ENCODE measurements at places on chromosomes 7 and 10. TPM values are rescaled to one million over a fixed set of nuclear protein-coding genes. Genes with fewer than 3 reads are reported as not detected.
A peak's percentile ranks its signal among the peaks of the same experiment; 100 is the strongest.

ZNF117 gene
- total RNA-seq: 17.3 TPM

NEUROG3 gene
- not detected for total RNA-seq

CDC14C gene
- total RNA-seq: not detected

- no peaks in the 10 kb centered on the region for H3K36me3 ChIP-seq
- H3K4me1 ChIP-seq: peaks cover 28% of the 10 kb centered on the region
- no peak for DNase-seq
- no peaks in the 10 kb centered on the region for H3K27me3 ChIP-seq
- no peak overlapping the region for H3K27ac ChIP-seq
Measured at GRCh38 chr10:118506671-118507590, 88.5 kb downstream of the PRLHR start.

DNA sequence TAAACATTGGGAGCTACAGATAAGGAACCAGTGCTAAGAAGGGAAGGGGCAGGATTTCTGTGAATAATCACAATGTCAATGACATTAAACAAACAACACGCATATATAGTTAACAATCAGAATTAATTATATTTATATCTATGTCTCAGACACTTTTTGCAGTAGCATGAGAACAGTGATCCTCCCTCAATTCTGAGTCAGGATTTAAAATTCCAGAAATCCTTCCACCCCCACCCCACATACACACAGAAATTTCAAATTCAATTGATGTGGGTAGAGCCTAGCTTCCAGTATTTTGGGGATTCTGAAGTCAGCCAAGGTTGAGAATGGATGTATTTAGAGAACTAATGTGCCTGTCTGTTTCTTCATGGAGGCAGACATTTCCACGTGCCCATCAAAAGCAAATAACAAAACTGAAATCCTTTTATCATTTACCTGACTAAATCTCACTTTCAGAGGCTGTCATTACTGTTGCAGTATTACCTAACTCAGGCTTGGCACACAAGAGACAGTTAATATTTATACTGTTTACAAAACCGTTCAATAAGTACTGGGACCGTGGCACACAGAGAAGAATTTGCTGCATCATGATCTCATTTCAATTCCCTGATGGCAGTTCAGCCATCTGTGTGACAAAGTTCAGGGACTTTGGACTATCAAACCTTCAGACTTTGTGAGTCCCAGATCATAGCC lies 116.6 kb upstream of the PALS2 start:
- no peaks in the 10 kb centered on the region for H3K36me3 ChIP-seq
- no peak for DNase-seq
- H3K27ac ChIP-seq: no peak overlapping the region
- no peaks in the 10 kb centered on the region for H3K4me1 ChIP-seq

GRCh38 chr7:27998382-27998781 lies 182.2 kb downstream of the JAZF1 start:
- no peak for DNase-seq
- H3K4me3 ChIP-seq: no peak overlapping the region
- H3K27ac ChIP-seq: no peak overlapping the region
- no peaks in the 10 kb centered on the region for H3K36me3 ChIP-seq

DNA sequence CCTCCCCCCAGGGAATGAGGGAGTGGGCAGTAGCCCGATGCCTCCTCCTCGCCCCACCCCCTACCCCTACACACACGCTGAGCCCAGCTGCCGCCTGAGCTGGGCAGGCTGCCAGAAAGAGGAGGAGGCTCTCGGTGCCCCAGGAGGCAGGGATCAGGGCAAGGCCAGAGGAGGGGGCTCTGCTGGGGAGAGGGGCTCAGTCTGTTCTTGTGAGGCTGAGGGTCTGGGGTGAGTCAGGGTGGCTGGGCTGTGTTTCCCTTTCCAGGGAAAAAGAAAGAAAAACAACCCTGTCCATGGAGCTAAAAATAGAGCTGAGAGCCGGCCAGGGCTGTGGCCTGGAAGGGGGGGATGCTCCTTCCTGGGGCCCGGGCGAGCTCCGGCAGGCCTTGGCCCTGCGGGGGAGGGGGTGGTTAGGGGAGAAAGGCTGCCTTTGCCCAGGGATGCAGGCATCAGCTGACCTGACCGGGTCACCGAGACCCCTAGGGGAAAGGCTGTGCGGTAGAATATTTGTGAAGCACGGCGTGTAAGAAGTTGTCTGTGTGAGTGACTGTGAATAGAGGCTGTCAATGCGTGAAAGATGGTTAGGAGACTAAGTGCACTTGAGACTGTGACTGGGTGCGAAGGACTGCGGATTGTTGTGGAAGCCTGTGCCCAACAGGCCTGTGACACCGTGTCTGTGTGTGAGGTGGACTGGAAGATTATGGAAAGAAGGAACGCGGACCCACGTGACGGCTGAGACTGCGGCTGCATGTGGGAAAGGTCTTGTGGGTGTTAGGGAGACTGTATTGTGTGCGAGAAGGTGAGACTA lies 1.2 kb upstream of the LZTS2 start:
- peaks cover 34% of the 10 kb centered on the region for H3K4me1 ChIP-seq
- peak overlapping the region; percentile 97 for H3K4me3 ChIP-seq
- peaks cover under 1% of the 10 kb centered on the region for H3K36me3 ChIP-seq
- no peaks in the 10 kb centered on the region for H3K27me3 ChIP-seq
- peak overlapping the region; percentile 100 for H3K27ac ChIP-seq

DNA sequence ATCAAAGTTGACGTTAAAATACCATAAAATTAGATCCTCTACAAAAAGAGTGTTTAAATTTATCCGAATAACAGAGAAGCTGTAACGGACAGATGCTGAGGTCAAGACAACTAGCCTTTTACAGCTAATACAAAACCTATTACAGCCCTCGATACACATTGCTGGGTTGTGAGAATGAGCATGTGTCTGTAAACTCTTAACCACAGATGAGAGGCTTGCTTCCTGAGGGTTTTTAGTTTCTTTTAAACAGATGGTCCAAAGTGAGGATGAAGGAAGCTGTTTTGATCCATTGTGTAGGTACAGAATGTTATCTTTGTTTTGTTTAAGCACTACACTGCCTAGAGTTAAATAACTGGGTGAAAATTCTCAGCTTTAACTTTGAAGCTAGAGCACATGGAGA lies 578.2 kb downstream of the PARD3 start:
- no peak overlapping the region for H3K27ac ChIP-seq
- DNase-seq: no peak
- H3K36me3 ChIP-seq: no peaks in the 10 kb centered on the region
- H3K27me3 ChIP-seq: no peaks in the 10 kb centered on the region

GRCh38 chr7:3978839-3979238 lies 677.8 kb downstream of the SDK1 start:
- no peaks in the 10 kb centered on the region for H3K27me3 ChIP-seq
- H3K36me3 ChIP-seq: no peaks in the 10 kb centered on the region
- DNase-seq: no peak
- no peaks in the 10 kb centered on the region for H3K4me1 ChIP-seq
- no peak overlapping the region for H3K27ac ChIP-seq

Measured in esophagus squamous epithelium (tissue), 5 donors.